ENCODE measurements at places on chromosomes 11 and 22.

- no peak for DNase-seq
Measured at GRCh38 chr11:69138265-69138664, 17.5 kb upstream of the SMIM38 start.

DNA sequence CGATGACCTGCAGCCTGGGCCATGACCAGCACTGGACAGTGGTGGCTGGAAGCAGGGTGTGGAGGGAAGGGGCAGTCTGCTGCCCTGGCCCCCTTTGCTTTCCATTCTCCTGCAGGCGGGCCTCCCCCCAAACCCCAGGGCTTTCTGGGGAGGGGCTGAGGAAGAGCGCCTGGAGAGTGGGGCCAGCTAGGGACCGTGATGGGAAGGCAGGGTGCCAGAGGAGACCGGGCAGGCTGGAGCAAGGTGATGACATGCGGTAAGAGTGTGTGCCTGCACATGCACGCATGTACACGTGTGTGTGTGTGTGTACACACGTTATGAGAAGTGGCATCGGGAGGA is 7.8 kb downstream of the OAF start:
- no peak for DNase-seq

- DNase-seq = no peak
Measured at GRCh38 chr22:35467681-35468434, 67.9 kb downstream of the MCM5 start.

DNA sequence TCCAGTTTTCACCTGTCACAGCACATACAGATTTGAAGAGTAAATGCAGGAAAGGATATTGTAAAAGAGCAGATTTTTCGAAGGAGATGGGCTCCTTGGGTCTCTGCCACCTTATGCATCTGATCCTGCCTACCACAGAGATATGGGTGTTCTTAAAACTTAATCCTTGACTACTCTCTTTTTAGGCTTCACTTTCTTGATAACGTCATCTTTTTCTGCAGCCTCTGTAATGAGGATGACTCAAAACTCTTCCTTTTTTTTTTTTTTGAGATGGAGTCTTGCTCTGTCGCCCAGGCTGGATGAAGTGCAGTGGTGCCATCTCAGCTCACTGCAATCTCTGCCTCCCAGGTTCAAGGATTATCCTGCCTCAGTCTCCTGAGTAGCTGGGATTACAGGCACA is 7.8 kb downstream of the PRR14L start:
- DNase-seq = no peak

- no peak for DNase-seq
Measured at GRCh38 chr11:94546886-94547285, 3.2 kb downstream of the FUT4 start.

DNA sequence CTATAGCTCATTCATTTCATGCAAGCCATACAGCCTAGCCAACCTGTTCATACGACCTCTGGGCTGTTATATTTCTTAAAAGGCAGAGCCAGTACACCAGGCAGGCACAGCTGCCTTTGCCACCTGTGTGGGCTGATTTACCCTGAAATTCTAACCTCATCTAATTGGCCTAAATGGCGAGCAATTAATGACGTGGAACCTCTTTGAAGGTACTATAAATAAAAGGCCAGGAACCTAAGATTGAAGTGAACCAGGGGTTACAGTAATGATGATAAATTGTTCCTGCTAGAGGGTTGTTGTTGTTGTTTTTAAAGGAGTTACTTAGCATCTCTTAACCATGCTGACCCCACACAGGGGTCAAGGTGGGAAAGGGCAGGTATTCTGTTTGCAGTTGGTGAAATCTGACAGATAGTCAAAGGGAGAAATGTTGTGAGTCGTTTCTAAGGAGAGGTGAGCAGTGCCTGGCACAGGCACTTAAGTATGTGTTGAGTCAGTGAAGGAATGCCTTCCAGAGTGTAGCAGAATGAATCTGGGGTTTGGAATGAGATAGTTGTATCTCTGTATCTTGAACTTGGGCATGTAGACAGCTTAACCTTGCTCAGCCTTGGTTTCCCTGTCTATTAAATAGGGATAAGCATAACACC is 213.5 kb upstream of the NAV2 start:
- no peak for DNase-seq

GRCh38 chr22:27308513-27308912 is 493.0 kb downstream of the MN1 start:
- DNase-seq = no peak
